ENCODE measurements at places on chromosomes 11 and 22.

DNA sequence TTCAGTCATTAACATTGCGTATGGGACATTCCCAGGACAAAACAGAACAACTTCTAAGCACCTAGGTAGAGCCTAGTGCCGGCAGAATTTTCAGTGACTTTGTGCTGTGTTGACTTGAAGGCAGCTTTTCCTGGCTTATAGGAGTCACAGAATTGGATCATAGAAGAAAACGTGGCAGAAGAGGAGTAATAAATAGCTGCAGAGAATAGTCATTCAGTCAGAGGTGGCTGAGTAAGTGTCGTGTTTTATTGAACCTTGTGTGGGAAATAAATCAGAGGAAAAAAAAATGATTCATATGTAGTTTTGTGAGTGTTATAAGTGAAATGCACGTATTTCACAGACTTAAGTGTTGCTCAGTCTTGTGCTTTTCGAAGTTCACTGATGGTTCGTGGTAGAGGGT is 2.1 kb downstream of the BARX2 start:
- no peak for DNase-seq

- DNase-seq = no peak
Observed at GRCh38 chr11:45607995-45608394, 57.4 kb downstream of the CHST1 start.

- no peak for DNase-seq
Observed at GRCh38 chr11:107691000-107691750, 20.7 kb downstream of the SLN start.

GRCh38 chr11:130578738-130579368 is 130.4 kb downstream of the ADAMTS15 start:
- no peak for DNase-seq

Data from activated naive CD4-positive, alpha-beta T cell treated with anti-CD3 and anti-CD28 coated beads, Interleukin-2, amount 50 U/mL, for 72 hours (primary cell).